ENCODE measurements at places on chromosomes 12 and 14.

DNA sequence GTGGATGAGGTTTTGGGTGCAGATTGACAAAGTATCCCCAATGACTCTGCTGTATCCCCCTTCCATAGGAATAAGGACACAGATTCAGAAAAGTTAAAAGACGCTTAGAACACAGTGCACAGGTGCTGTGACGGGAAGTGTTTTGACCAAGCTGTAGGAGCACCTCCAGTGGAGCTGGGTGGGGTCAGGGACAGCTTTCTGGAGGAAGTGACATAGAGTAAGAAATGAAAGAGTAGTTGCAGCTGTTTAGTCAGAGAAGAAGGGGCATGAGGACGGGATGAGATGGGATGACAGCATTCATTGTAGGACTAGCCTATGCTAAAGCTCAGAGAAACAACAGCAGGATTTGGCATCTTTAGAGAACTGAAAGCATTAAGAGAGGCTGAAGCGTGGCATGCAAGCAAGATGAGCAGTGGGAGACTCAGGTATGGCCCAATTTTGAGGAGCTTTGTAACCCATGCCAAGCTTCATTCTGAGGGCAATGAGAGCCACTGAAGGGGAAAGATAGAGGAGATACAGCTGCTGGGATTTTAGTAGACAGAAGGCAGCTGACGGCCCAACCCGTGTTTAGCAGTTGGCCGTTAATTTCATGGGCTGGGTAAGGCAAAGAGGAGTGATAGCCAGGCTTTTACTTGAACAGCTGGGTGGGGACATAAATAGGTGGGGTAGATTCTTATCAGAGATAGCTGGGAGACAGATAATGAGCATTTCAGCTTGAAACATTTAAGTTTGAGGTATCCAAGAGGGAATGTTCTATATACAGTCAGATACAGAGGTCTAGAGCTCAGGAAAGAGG lies 131.8 kb upstream of the KRAS start:
- no peak for DNase-seq

- DNase-seq: peak; percentile 68
Observed at GRCh38 chr12:67426067-67426466, 156.9 kb downstream of the CAND1 start.

GRCh38 chr12:97594236-97595088 lies 131.9 kb downstream of the RMST start:
- DNase-seq: no peak

GRCh38 chr14:56892959-56893358 lies 82.7 kb upstream of the OTX2 start:
- peak; percentile 46 for DNase-seq

DNA sequence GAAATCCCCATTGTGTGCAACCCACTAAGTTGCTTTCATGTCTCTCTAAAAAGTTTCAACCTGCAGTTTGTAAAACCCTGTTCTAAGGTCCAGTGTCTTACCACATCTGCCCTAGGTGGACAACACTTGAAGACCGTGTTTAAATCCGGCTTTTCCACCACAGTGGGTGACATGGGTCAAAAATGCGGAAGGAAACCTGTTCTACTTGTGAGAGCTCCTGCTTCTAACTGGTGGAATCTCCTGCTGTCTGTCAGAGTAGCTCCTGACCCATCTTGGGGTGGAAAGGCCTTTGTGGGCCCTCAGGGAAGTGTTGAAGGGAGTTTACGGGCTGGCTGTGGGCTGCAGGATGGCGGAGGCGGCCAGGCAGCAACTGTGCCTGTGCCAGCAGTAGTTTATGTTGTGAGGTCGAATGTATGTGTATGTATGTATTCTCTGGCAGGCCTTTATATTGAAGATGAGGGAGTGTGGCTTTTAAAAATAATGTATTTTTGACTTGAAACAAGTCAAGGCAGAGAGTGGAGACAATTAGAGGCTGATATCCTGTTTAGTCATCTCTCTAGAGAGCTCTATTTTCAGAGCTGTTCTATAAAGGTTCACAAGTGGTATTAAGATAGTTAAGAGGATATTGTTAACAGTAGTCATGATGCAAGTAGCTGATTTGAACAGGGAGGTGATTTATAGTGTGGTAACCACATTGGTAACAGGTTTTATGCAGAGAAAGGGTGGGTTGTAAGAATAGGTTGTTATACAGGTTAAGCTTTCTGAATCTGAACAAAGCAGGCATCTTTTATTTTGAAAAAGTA lies 67.0 kb downstream of the PRKCH start:
- DNase-seq: peak; percentile 96
